ENCODE measurements at places on chromosomes 3 and 15. TPM values are rescaled to one million over a fixed set of nuclear protein-coding genes. Genes with fewer than 3 reads are reported as not detected.

The SLC9C1 gene
- 0.09 TPM for polyA plus RNA-seq

The CISH gene
- polyA plus RNA-seq: 59.4 TPM

The MRPS11 gene
- 96.8 TPM for polyA plus RNA-seq

The GOLGA6L7 gene
- polyA plus RNA-seq: not detected

The CCR9 gene
- polyA plus RNA-seq: 0.43 TPM

The ADPGK gene
- 23.9 TPM for polyA plus RNA-seq

All from kidney (tissue), 22 donors.